ENCODE measurements at places on chromosomes 4 and X.

DNA sequence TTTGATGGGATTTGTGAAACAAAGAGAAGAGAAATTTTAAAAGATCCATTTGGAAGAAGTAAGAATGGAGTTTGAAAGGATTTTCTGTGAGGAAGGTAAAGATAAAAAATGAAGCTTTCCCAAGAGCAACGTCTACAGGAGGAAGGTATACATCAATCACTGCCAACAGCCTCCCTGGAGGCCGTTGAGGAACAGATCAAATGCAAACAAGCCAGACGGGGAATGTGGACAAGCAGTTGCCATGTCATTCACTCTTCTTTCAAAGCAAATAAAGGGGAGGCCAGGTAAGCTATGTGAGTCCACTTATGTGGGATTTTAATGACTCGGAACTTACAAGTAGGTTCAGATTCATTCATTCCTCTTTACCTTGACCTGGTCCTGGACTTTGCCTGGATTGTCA is 1020.5 kb upstream of the AGA start:
- DNase-seq, result no peak

- no peak for DNase-seq
Measured at GRCh38 chrX:53511322-53511721, 77.2 kb upstream of the HSD17B10 start.

DNA sequence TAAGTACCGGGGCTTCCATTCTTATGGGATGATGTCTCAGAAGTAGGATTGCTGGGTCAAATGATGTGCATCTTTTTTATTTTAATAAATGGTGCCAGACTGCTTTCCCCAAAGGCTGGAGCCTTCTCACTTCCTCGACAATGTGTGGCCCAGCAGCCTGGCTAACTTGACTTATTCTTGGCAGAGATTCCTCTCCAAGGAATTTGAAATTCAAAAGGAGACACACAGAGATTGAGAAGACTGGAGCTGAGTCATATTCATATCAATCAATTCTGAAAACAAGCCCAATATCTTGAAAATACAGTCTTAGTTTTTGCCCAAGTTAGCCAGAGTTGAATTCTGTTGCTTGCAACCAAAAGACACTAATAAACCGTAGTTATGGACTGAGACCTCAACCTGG is 10.8 kb upstream of the PJA1 start:
- DNase-seq, result no peak

GRCh38 chrX:65828599-65828998 is 161.1 kb downstream of the MSN start:
- DNase-seq, result no peak

DNA sequence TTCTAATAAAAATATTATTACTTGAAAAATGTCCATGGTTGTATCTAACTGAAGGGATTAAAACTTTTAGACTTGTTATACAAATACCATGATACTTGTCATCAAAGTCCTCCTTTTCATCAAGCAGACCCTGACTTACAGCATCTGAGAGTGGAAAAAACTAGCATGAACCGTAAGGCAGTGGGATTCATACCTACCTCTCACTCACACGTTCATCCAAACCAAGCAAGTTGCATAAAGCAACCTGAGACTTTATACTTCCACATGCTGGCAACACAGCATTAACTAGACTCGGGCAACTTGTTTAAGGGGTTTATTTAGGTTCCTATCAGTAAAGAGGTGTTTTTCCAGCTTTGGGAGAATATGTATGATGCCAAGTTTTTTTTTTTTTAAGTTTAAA is 22.6 kb upstream of the TLR7 start:
- no peak for DNase-seq

DNA sequence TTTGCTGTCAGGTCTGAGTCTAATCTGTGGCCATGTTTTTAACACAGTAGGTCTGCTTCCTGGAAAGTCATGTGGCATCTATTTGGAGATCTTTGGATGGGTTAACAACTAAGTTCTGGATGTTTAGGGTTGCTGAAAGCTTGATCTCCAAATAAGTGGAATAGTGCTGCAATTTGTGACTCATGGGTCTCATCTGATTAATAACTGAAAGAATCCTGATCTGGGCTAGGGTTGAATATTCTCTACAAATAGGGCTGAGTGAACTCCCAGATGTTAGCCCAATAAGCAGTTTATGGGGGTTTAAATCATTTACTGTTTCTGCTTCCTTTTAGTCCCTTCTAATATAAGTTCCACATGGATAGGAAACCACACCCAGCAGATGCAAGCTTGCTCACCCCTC is 23.1 kb downstream of the CT47C1 start:
- DNase-seq, result no peak

DNA sequence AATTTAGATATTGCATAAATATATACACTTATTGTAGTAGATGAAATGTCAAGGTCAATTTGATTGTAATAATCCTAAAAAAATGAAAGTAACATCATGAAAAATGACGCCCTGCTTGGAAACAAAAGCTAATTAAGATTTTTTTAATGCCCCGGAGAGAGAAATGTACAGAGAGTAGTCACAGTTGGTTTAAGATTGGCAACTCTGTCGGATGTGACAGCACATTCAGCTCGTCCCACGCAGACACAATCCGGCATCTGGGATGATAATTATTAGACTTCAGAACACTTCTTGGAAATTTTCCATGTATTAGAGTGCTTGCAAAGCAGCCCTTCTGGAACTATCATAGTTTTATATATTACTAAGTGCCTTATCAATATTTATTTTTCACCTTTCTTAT is 478.0 kb downstream of the PDHA2 start:
- DNase-seq, result no peak

DNA sequence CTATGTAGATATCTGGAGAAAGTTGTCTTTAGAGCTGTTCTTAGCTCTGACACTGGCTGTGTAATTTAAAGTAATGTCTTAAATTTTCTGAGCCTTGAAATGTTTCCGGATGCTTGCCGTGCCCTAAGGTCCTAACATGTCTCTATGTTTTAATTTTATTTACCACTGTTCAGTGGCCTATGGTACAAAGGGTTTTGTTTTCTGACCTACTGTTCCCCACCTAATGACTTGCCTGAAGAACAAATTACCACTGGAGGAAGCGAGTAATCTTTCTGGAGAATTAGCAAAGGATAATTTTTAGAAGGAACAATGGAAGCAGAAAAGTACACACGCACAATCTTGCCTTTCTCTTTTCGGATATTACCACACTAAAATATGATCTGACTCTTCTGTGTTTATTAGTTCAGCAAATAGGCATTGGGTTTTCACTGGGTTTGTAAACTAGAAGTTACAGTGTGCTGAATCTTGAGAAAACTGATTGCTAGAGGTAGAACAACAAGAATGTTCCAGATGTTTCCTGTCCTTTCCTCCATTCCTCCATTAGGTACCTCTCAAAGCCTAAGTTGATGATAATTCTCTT is 435.9 kb downstream of the PACRGL start:
- no peak for DNase-seq

- no peak for DNase-seq
Measured at GRCh38 chr4:137545461-137545861, 13.2 kb upstream of the PCDH18 start.

GRCh38 chr4:108355186-108355901 is 186.6 kb upstream of the LEF1 start:
- DNase-seq, result no peak

DNA sequence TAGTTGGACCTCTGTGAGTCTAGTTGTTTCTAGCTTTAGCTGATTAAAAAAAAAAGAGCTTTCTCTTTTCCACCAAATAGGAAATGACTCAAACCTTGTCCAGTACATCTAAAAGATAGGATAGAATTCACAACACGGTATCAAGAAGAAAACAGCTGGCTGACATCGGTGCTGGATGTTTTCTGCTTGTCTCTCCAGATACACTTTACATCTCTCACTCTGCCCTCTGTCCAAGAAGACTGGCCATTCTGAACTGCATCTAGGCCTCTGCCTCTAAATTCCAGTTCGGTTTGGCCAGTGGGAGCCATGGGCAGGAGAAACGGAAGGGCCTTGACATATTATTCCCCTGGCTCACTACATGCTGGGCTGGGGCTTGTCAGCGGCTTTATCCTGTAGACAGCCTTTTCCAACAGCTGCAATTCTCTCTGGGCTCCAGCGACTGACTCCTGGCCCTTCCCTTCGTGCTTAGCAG is 57.3 kb upstream of the SHISA3 start:
- DNase-seq, result no peak

DNA sequence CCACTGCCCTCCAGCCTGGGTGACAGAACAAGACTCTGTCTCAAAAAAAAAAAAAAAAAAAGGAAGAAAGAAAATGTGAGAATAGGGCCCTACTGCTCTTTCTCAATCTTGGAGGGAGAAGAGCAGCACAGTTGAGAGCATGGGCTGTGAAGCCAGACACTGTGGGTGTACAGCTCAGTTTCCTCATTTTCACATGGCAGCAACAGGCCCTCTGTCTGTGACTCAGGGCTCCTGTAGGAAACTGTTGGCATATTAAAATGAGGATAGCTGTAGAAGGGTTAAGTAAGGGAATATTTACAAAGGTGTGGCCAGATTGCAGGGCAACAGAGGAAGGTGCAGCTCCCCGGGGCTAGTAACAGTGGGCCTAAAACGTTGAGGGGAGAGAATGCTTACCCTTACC is 3.4 kb downstream of the AKAP14 start:
- no peak for DNase-seq

DNA sequence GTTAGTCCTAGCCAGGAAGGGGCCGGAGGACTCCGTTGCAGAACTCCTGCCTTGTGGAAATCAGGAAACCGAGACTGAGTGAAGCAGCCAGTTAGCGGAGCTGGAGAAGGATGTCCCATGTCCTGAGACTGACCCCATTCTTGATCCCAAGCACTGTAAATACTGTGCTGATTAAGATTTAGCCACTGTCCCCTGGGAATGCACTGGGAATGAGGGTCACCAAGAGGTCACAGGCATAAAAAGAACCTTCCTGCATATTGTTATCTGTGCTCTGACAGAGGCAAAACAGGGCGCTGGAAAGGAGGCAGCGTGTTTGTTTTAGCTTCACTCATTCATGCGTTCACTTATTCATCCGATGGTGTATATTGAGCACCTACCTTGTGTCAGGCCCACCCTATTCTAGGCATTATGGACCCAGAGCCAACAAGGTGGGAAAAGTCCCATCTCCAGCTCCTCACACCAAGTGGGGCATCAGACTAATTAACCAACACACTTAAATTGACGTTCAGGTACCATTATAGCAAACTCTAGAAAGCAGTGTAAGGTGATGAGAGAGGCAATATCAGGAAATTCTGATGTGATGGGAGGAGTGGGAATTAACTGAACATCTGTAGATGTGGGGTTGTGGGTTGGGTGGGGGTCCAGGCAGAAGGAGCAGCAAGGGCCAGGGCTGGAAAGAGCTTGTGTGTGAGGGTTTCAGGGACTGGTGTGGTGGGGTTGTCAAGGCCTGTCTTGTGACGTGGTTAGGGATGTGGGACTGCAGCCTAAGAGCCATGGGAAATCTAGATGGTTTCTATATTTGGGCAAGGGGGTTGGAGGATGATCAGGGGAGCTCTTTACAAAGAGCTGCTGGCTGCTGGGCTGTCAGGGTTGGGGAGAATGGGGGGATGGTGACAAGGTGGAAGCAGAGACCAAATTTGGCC is 10.6 kb upstream of the SLC2A9 start:
- DNase-seq, result no peak

GRCh38 chr4:101993002-101993841 is 202.7 kb downstream of the BANK1 start:
- DNase-seq, result no peak

- no peak for DNase-seq
Measured at GRCh38 chr4:67871867-67872266, 11.9 kb downstream of the TMPRSS11D start.

GRCh38 chrX:80334583-80334982 is 85.7 kb upstream of the TENT5D start:
- DNase-seq, result no peak

GRCh38 chr4:171896426-171896825 is 83.2 kb downstream of the GALNTL6 start:
- no peak for DNase-seq

- DNase-seq, result no peak
Measured at GRCh38 chr4:6242271-6243029, 27.2 kb upstream of the WFS1 start.

DNA sequence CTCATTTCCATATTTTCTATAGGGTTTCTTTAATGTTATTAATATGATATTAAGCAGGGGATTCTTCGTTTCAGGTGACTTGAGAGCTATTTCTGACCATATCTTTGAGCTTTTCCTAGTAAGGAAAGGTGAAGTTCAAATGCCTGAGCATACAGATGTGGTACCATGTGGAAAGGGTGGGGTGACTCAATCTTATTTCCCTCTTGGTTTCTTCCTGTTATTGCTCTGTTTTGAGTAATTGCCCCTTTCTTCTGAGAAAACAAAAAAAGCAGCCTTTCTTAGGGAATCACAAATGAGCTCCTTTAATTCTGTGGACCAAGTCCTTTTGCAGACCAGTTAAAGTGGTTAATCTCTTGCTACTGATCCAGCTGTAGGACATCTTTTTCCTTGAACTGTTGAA is 41.0 kb upstream of the AGA start:
- DNase-seq, result no peak

DNA sequence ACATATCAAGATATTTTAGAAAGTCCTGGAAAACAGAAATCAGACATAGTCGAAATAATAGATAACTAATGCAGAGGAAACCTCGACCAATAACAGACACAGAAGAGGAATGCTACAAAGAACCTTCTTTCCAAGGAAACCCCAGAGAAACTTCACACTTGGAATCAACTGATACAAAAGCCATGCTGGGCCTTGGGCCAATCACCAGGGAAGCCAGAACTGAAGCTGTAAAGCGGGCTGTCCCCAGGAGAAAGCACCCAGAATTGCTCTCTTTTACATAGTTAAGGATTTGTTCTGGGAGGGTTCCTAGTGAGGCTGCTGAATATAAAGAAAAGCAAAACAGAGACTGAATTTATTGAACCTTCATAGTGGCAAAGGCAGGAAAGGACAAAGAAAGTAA is 100.5 kb downstream of the PRDM5 start:
- DNase-seq, result no peak

GRCh38 chr4:37482236-37482913 is 203.8 kb downstream of the RELL1 start:
- DNase-seq, result no peak

- DNase-seq, result no peak
Measured at GRCh38 chr4:138510053-138510452, 267.9 kb upstream of the SLC7A11 start.

GRCh38 chrX:1300449-1300848 is 31.8 kb downstream of the CSF2RA start:
- no peak for DNase-seq

GRCh38 chrX:13463608-13464007 is 105.8 kb upstream of the EGFL6 start:
- no peak for DNase-seq

DNA sequence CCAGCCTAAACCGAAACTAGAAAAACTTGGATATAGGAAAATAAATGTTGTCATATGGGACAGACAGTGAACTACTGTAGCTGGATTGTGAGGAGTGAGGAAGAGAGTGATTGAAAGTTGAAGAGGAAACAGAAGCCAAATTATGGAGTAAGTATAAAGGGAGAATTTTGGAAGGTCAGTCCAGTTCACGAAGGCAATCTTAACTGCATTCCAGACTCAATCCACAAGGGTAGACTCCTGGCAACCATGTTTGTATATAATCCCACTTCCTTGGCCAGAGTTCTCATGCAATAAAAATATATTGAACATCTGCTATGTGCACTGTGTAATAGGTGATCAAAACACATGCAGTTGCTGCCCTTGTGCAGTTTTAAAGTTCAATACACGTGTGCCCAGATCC is 58.6 kb upstream of the CAMK2D start:
- DNase-seq, result no peak

GRCh38 chrX:132831336-132831973 is 127.0 kb downstream of the HS6ST2 start:
- no peak for DNase-seq
